ENCODE measurements at places on chromosomes 1 and 21.

- no peak for DNase-seq
These were observed 55.2 kb upstream of the NADK start for GRCh38 chr1:1833456-1833855.

- DNase-seq = no peak
These were observed 142.8 kb downstream of the ZZZ3 start for GRCh38 chr1:77539519-77540142.

GRCh38 chr21:45518742-45519141, 23.5 kb downstream of the SLC19A1 start:
- DNase-seq = no peak

DNA sequence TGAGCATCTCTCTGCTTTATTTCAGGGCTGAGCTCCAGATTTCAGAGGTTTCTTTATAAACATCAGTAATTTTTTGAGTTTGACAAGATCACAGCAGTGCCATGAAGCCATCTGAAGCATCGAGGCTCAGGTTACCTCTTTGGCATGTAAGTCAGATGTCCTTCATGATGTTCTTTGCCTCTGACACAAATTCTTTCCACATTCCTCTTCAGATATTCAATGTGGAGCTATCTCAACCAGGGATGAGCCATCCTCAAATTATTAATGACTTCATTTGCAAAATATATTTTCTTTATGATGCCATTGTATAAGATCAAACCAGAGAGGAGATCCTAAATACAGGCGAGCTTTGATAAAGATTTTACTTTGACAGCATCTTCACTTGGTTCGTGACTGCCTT, 256.7 kb downstream of the COL11A1 start:
- DNase-seq = no peak

- DNase-seq = no peak
These were observed 6.2 kb downstream of the ILDR2 start for GRCh38 chr1:166969074-166969677.

DNA sequence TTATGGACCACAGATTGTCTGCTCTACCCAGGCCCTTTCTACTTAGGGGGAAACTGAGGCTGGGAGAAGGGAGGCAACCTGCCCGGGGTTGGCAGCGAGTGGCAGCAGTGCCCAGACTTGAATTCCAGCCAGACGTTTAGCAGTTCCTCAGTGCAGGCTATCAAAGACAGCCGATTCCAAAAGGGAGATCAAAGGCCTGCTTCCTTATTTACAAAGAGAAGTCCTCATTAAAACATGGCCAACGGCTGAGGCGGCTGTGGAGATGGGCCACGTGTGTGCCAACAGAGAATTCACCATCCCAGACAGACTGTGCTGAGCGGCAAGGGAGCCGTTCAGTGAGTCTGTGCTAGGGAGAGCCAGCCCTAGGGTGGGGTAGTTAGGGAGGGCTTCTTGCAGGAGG, 27.7 kb downstream of the C1QB start:
- DNase-seq = no peak

DNA sequence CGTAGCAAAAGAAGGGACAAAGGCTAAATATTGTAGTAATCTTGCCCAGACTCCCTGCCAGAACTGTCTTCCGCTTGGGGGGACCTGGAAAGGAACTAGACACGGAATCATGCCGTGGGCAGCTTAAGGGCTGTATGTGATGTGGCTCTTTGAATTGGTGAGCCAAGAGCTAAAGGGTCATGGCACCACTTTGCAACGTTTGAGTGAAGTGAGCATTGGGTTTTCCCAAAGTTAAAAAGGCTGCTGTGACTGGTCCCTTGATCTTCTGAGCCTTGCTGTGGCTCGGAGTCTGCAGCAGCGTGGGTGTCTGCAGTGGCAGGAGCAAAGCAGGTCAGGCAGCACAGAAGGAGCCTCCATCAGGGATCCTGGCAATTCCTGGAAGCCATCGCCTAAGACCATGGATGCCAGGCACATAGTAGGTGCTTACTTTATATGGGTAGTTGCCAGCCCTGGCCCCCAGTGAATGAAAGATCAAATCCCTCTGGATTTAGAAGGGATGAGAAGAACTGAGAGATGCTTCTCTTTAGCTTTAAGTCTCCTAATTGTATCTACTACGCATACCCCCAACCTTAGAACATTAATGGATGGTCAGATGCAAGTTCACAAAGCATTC, 1.8 kb downstream of the SMYD2 start:
- DNase-seq = no peak

GRCh38 chr1:190003376-190003775, 474.3 kb downstream of the BRINP3 start:
- no peak for DNase-seq

DNA sequence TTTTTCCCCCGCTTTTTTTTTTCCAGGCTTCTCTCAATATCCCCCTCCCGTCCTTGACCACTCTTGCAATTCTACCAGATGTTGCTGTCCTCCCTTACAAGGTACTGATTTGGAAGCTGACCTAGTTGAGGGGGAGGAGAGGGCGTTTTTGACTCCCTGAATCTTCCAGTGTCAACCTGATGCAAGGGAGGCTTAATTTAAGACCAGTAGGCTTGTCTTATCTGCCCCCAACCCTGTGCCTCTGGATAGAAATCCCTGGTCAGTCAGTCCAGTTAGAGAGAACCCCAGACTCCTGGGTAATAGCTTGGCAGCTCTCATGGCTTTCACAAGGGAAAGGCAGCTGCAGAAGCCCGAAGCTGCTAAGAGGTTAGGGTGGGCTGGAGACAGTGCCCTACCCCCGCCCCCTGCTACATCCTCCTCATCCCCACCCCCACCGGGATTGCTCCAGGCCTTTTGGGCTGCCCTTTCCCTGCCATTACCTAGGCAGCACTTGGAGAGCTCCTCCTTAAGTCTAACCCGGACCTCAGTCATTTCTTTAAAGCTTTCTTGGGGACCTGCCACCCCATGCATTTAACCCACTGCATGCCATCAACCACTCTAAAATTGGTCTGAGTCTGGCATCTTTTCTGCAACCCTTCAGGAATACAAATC, 3.6 kb downstream of the ACKR1 start:
- DNase-seq = no peak

DNA sequence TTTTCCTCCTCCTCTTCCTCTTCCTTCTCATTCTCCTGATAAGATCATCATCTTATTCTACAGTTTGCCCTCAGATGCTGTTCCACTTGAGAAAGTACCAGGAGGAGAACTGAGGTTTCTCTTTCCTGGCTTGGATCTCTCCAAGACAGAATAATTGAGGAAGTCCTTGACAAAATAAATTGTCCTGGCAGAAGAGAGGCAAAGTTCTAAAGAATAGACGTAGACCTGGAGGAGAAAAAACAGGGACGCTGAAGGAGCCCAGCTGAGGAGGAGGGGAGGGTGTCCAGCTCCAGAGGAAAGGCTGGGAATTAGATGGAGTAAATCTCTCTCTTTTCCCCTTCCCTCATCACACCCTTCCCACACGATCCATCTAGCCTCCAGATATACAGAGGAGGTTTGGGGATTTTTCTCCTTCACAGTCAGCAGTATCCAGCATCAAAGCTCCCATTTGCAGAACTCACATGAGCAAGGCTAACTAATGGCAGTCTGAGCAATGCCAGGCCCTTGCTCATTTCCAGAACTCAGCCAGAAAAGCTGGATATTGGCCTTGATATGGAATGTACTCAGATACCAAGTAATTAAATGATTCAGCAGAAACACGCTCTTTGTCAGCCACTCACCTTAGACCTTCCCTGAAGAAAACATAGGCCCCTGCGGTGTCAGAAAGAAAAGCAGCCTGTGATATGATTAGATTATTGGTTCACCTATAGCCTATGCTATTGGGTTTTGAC, 5.1 kb upstream of the GNG12 start:
- no peak for DNase-seq

DNA sequence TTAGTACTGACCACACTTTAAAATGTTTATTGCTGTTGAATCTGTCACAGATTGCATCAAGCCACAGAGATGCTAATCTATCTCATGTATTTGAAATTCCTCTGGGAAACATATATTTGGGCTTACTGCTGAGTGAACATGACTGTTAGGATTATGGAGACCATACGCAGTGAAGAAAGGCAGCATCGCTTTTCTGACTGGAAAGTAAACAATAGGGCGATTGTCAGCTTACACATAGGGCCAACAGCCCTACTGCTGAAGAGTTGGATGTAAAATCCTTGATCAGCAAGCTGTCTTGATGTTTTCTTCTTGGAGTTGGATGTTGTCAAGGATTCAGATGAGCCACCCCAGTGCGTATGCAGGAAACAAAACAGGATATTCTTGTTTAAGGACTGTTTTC, 368.7 kb upstream of the ADGRL2 start:
- DNase-seq = no peak

GRCh38 chr1:236167578-236167977, 25.2 kb downstream of the GPR137B start:
- no peak for DNase-seq

DNA sequence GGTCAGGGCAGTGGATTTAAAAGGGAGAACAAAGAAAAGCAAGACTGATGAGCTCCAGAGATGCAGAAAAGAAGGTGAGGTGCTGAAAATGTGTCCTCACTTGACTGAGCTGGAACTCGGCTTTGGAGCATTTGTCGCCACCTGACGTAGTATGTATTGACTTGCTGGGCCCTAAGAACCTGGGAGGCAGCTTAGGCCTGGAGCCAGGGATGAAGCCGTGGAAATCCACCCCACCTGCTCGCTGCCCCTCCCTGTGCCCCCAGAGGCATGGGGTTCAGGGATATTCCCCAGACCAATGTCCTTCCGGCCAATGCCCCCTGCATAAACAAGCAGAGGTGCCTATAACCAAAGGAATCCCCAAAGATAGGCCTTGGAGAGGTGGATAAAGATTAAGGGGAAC, 14.3 kb downstream of the MRAP start:
- DNase-seq = no peak

DNA sequence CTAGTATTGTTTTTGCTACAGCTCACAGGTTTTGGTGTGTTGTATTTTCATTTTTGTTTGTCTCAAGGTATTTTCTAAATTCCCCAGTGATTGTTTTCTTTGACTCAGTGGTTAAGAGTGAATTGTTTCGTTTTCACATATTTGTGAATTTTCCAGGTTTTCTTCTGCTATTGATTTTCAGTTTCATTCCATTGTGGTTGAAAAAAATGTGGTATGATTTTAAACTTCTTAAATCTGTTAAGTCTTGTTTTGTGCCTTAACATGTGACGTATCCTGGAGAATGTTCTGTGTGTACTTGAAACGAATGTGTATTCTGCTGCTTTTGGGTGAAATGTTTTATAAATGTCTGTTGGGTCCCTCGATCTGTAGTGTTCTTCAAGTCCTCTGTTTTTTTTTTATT, 117.9 kb downstream of the KIF26B start:
- DNase-seq = no peak

GRCh38 chr1:245715291-245715701, 560.5 kb downstream of the KIF26B start:
- no peak for DNase-seq

- DNase-seq = no peak
These were observed 113.5 kb downstream of the GDAP2 start for GRCh38 chr1:117815926-117816325.

- DNase-seq = no peak
These were observed 152.5 kb downstream of the NEGR1 start for GRCh38 chr1:72129869-72130268.

DNA sequence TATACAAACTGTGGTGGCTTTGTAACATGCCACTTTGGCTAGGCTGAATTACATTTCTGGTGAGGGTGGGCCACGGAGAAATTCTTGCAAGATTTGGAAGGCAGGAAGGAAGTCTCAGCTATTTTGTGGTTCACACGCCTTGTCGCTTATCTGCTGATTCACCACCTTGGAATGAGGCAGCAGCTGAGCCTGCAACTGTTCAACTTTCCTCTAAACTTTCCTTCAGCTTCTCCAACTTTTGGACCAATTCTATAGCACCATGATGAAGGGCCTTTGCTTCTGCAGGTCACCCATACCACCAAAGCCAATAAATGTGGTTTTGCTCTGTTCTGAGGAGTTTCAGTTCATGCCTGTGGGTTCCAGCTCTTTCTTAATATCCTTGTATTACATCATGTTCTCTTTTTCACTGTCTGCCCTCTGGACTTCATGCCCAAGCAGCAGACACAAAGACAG, 337.6 kb upstream of the SNX7 start:
- peak; percentile 0 for DNase-seq

DNA sequence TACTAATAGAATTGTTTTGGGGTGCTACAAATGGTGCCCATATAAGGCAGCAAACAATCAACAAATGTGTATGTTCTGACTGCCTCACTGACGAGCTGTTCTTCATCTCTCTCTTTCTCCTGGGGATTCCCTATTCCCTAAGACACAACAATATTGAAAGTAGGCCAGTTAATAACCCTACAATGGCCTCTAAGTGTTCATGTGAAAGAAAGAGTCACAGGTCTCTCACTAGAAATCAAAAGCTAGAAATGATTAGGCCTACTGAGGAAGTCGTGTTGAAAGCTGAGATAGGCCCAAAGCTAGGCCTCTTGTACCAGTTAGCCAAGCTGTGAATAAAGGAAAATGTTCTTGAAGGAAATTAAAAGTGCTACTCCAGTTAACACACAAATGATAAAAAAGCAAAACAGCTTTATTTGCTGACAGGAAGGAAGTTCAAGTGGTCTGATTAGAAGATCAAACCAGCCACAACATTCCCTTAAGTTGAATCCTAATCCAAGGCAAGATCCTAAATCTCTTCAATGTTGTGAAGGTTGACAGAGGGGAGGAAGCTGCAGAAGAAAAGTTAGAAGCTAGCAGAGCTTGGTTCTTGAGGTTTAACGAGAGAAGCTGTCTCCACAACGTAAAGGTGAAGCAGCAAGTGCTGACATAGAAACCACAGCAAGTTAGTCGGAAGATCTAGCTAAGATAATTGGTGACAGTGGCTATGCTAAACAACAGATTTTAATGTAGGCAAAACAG, 26.3 kb downstream of the ATP2B4 start:
- DNase-seq = no peak

Measured in stimulated activated CD8-positive, alpha-beta memory T cell treated with anti-CD3 and anti-CD28 coated beads, Interleukin-7, amount 100 ng/mL, for 1 hour (primary cell).